Activated CD4-positive, alpha-beta T cell treated with anti-CD3 and anti-CD28 coated beads for 1 hour (primary cell): ENCODE measurements at places on chromosomes 12 and 14.

- DNase-seq: no peak
These were observed 243.9 kb downstream of the DIO2 start for GRCh38 chr14:79967453-79967852.

DNA sequence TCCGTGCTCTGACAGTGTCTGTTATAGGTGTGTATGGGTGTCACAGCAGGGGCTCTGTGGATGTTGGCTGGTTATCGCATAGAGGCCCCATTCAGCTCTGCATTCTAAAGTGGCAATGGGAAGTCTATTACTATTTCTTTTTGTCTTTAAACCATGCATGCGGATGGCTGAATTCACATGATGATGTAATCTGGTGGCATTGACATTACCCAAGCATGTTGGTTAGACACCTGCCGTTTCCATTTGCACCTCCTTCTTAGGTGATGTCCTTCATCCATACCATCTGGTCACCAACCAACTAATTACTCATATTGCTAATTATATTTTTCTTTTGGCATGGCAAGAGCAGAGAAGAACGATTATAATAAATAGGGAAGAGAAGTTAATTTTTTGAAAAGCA is 270.8 kb upstream of the RGS6 start:
- DNase-seq: no peak

DNA sequence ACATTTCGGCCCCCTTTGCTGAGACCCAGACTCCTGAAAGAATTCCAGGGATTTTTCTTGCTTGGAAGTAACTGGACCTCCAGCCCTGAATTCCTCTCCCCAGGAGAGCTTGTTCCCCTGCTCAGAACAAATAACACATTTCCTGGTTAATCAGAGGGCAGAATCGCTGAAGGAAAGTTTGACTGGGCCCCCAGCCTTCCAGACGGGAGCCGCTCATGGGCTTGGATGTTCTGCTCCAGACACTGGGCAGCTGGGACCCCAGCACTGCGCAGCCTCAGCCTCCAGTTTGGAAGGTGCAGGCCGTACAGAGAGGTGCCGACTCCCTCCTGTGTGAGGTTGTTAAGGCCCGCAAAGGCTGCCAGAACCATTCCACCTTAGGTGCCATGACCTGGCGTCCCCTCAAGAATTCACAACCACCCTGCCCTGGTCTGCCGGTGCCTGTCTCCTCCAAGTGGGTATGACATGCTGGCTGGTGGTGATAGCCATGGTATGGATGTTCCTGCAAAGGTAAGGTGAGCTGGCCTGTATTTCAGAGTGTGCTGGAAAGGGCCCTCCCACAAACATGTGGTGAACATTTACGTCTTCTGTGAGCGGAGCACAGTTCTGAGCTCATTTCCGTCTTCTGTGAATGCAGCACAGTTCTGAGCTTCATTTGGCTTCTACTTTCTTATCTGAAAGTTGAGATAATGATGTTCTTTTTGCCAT is 5.1 kb upstream of the LTBP2 start:
- no peak for DNase-seq

GRCh38 chr12:103495469-103496456 is at the start of gene C12orf42:
C12orf42 (minus strand) TSS chr12:103495968; CDS start chr12:103478426, 17,542 bp downstream.
- DNase-seq: peak; percentile 38

- no peak for DNase-seq
These were observed 51.6 kb upstream of the PIWIL1 start for GRCh38 chr12:130286041-130286440.

DNA sequence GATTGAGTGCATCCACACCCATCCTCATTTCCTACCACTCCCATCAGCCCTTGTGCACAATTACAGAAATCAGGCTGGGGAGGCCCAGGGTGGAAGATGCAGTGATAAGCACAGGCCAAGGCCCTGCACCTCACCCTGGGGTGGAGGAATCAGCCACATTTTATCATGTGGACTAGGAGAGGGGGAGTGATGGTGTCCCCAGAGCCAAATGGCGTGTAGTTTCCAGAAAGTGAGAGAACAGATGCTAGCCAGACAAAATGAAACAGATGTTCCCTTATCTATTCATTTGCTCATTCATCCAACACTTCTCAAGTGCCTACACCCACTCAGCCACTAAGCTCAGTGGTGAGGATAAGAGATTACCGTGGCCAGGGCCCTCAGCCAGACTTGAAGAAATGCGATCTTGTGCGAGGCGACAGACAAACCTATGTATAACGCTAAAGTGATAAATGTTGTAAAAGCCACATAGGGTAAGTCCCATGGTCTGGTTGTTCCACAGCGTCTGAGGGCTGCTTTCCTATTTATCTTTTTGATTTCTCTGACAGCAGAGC is 93.6 kb downstream of the STAB2 start:
- no peak for DNase-seq

DNA sequence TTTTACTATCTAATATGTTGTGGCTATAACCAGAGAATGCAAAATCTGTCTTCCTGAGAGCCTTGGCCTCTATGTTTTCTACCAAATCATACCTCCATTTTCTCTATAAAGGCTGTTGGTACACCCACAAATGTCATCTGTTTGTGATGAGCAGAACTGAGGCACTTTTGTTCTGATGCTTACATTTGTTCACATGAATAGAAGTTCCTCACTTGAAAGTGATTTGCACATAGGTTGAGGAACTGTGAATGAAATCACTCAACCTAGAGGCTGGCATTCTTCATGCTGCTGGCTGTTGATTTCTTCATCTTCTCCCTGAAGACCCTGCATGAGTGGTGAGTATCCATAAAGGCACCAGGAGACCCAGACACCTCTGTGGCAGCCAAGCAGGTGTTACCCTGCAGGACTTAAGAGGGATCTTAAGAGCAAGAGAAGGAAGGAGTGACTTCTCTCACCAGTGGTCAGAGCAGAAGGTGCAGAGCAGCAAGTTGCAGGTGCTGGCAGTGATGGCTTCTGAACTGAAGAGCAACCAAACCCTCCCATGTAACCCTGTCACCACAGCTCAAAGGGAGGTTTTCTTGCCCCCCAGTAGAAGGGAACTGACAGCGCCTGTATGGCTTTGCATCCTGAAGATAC is 110.3 kb downstream of the HMGA2 start:
- no peak for DNase-seq

DNA sequence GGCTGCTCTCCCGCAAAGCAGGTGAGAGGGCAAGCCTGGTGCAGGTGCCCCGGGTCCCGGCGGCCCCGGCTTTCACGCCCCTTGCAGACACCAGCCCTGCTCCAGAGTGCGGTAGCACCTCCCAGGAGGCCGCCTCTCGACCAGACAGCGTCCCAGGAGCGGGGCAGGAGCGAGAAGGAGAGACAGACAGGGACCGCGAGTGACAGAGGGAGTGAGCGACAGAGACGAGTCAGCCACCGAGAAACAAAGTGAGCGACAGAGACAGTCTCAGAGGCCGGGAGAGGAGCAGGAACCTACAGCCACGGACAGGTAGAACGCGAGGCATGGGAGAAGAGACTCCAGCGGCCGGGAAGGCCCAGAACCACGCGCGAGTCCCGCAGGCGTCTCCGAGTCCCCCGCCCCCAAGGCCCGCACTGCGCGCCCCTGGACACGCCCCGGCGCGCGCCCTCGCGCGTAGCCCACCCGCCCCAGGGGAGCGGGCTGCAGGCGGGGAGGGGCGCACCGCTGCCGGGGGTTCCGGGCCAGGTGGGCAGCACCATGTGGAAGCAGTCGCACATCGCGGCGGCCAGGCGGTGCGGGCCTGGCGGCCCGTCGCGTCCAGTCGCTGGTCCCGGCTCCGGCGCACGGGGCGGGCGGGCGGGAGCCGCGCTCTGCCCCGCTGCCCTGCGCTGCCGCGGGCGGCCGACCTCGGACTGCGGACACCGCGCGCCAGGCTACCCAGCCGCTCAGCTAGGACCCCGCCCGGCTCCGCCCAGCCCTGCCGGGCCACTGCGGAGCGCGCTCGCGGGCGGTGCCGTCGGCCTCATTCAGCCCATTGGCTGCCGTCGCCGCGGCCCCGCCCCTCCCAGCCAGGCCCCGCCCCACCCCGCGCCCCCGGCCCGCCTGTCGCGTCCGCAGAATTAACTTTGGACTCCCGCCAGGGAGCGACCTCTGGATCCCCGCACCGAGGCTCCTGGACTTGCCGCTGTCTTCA is at the start of gene AHNAK2:
Gene AHNAK2 (minus strand): TSS at position 694 of the 973 bp plus-strand sequence. CDS start 137 bp downstream, at position 557.
- DNase-seq: no peak

- DNase-seq: no peak
These were observed 30.1 kb upstream of the CLEC14A start for GRCh38 chr14:38285962-38286361.

DNA sequence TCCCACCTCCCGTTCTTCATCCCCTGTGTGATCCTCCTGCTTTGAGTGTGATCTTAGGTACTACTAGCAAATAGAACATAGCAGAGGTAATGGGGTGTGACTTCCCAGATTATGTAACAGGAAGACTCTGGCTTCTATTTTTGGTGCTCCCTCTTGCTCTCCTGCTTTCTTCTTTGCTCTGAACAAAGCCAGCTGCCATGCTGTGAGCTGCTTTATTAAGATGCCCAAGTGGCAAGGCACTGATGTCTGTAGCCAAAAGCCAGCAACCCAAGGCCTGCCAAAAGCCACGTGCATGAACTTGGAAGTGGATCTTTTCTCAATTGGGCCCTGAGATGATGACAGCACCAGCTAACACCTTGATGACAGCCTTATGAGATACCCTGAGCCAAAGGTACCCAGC is 5.8 kb upstream of the MFAP5 start:
- DNase-seq: no peak

DNA sequence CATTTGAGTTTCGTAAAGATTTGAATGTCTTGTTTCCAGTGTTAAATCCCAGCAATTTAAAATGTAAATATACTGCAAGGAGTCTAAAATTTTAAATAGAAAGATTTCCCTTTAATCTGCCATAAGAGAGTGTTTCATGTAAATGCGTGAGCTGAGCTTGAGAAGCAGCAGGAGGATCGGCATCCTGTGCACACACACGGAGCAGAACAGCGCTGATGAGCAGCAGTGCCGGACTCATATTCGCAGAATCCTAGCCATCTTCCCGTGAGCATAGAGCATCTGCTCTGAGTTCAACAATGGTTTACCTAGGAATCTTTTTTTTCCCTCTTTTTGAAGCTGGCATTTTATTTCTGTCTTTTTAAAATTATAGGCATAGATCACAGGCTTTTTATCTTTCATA is 29.8 kb upstream of the AMN start:
- DNase-seq: no peak
